Upper lobe of left lung (tissue), 6 donors: ENCODE measurements at places on chromosomes 1 and 21. TPM values are rescaled to one million over a fixed set of nuclear protein-coding genes. Genes with fewer than 3 reads are reported as not detected.

DNA sequence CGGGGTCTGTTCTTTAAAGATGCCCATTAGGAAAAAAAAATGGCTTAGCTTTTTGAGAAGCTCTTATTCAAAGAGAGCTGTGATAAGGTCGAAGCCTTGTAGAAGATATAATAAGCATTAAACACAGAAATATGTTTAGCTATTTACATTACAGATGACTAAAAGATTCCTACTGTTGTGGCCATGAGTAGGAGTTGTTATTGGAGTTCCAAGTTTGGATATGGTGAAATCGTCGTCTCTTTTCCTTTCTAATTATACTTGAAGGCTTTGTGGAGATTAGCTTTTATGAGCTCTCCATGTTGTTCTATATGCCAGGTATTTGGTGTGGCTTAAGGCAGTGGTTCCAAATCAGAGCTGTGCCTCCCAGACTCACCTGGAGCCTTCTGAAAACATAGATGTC, 79.9 kb upstream of the LAMC2 start:
- H3K4me1 ChIP-seq, result peaks cover 10% of the 10 kb centered on the region
- no peak overlapping the region for H3K27ac ChIP-seq
- no peak overlapping the region for H3K4me3 ChIP-seq
- H3K36me3 ChIP-seq, result no peaks in the 10 kb centered on the region
- no peak for DNase-seq

- H3K27me3 ChIP-seq, result no peaks in the 10 kb centered on the region
- no peak overlapping the region for H3K27ac ChIP-seq
- no peak overlapping the region for H3K4me3 ChIP-seq
- H3K36me3 ChIP-seq, result peaks cover 96% of the 10 kb centered on the region
- H3K4me1 ChIP-seq, result no peaks in the 10 kb centered on the region
- peak; percentile 20 for DNase-seq
Measured at GRCh38 chr21:45277101-45278045, 10.3 kb downstream of the POFUT2 start.

DNA sequence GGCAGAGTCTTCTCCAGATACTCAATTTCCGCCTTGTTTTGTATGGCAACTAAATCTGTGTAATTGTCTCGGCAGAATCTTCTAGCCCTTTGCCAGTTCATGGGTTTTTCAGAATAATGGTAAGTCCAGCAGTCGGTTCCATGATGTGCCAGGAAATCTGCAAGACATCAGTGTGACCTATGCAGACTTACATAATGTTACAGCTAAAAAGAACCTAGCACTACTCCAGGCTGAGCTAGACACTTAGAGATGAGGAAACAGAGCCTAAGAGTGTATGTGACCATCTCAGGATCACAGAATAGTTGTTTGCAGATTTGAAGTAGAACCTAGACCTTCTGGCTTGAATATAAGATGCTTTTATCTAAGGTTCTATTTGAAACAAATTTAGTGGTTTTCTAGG, 2.8 kb downstream of the SELL start:
- H3K27me3 ChIP-seq, result no peaks in the 10 kb centered on the region
- no peak for DNase-seq
- no peaks in the 10 kb centered on the region for H3K36me3 ChIP-seq
- H3K4me1 ChIP-seq, result peaks cover 7% of the 10 kb centered on the region
- no peak overlapping the region for H3K4me3 ChIP-seq
- H3K27ac ChIP-seq, result no peak overlapping the region

DNA sequence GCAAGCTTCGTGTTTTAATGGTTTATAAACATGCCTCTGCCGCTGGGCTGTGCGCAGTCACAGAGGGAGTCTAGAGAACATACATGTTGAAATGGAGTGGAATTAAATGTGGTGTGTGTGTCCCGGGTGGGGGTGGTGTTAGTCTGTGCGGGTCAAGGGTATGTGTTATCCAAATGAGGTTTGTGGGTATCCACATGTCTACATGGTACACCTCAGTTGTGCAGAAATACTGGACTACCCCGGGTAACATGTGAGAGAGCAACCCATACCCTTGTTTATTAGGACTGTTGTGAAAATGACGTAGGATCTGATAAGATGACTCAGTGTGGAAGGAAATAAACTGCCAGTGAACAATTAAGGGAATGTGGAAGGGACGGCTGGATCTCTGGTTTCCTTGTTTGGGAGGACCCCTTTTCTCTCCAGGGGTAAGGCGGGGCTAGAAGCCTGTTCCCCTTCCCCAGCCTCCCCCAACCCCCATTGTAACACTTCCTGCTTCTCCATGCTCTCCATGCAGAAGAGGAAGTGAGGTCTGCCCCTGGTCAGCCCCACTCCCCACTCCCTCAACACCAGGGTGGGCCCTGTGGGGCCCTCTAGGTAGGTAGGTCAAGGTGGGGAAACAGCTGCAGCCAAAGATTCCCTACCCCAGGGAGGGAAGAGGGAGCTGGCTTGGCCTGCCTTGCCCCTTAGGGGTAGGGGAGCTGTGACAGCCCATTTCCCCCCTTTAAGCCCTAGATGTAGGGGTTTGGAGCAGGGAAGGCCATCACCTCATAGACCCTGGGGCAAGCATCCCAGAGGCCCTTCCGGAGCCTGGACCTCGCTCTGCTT, 690 bp downstream of the EPS8L3 start:
- H3K4me1 ChIP-seq, result peaks cover 9% of the 10 kb centered on the region
- no peak overlapping the region for H3K4me3 ChIP-seq
- no peaks in the 10 kb centered on the region for H3K36me3 ChIP-seq
- DNase-seq, result no peak

GRCh38 chr21:17789656-17790055, 29.5 kb downstream of the C21orf91 start:
- H3K4me3 ChIP-seq, result no peak overlapping the region
- no peak for DNase-seq
- no peak overlapping the region for H3K27ac ChIP-seq
- no peaks in the 10 kb centered on the region for H3K27me3 ChIP-seq

- H3K36me3 ChIP-seq, result no peaks in the 10 kb centered on the region
- H3K27ac ChIP-seq, result no peak overlapping the region
- H3K27me3 ChIP-seq, result no peaks in the 10 kb centered on the region
- DNase-seq, result no peak
- H3K4me3 ChIP-seq, result no peak overlapping the region
Measured at GRCh38 chr1:115900856-115901255, 59.9 kb upstream of the NHLH2 start.

- H3K4me3 ChIP-seq, result no peak overlapping the region
- H3K4me1 ChIP-seq, result peaks cover 3% of the 10 kb centered on the region
- DNase-seq, result no peak
- no peaks in the 10 kb centered on the region for H3K27me3 ChIP-seq
Measured at GRCh38 chr1:26072305-26072704, 4.9 kb upstream of the TRIM63 start.

DNA sequence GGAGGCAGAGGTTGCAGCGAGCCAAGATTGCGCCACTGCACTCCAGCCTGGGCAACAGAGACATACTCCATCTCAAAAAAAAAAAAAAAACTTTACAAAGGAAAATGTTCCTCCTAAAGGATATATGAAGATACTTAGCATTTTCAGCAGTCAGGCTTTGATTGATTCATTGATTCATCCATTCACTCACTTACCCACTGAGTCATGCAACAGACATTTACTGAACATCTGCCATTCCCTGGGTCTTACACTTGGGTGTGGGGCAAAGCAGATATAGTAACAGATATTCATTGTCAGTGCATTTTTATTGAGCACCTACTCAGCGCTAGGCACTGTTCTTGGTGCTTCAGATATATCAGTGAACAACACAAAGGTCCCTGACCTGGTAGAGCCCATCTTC, 5.6 kb upstream of the LACTBL1 start:
- no peak for DNase-seq
- H3K4me1 ChIP-seq, result no peaks in the 10 kb centered on the region
- no peak overlapping the region for H3K4me3 ChIP-seq
- no peaks in the 10 kb centered on the region for H3K36me3 ChIP-seq
- H3K27ac ChIP-seq, result no peak overlapping the region

DNA sequence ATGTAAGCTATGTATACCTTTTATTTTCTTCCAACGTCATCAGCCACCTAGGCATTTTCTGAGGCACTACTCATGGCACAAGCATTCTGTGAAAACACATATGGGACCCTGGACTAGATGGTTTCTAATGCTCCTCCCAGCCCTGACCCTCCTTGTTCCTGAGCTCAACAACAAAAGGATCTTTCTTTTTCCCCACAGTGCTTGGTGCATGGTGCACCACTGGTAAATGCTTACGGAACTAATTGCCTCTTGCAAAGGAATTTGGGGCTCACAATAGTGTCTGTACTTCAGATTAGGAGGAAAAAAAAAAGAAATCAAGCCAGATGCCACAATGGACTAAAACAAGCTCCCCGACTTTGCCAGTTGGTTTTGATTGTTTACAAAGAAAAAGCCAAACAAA, 390.5 kb downstream of the PLPP3 start:
- H3K4me1 ChIP-seq, result no peaks in the 10 kb centered on the region
- H3K4me3 ChIP-seq, result no peak overlapping the region
- H3K27ac ChIP-seq, result no peak overlapping the region
- H3K36me3 ChIP-seq, result no peaks in the 10 kb centered on the region
- no peaks in the 10 kb centered on the region for H3K27me3 ChIP-seq

GRCh38 chr1:203083463-203083921, 2.3 kb downstream of the MYOG start:
- H3K27me3 ChIP-seq, result no peaks in the 10 kb centered on the region
- no peak overlapping the region for H3K27ac ChIP-seq
- peaks cover 7% of the 10 kb centered on the region for H3K4me1 ChIP-seq
- H3K36me3 ChIP-seq, result no peaks in the 10 kb centered on the region

DNA sequence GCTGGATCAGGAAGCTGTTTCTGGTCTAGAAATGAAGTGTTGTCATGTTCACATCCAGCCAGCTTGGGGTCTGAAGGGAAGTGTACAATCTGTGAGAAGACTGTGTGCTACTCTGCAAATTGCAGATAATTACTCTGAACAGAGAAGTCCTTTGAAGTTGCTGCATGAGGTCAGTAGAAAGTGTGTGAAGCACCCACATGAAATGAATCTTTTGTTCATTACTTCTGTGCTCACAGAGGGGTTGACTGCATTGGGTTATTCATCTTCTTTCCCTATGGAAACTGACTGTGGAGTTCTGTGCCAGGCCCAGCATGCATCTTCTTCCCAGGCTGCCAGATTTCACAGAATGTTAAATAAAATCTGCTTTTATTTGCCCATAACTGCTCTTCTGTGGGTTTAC, 47.1 kb downstream of the CTH start:
- no peaks in the 10 kb centered on the region for H3K36me3 ChIP-seq
- no peak for DNase-seq
- no peaks in the 10 kb centered on the region for H3K4me1 ChIP-seq
- no peak overlapping the region for H3K27ac ChIP-seq

GRCh38 chr1:225354906-225355305, 72.9 kb downstream of the LBR start:
- no peak overlapping the region for H3K27ac ChIP-seq
- no peaks in the 10 kb centered on the region for H3K36me3 ChIP-seq
- H3K4me1 ChIP-seq, result no peaks in the 10 kb centered on the region
- DNase-seq, result no peak
- H3K4me3 ChIP-seq, result no peak overlapping the region

- H3K4me3 ChIP-seq, result no peak overlapping the region
- H3K36me3 ChIP-seq, result no peaks in the 10 kb centered on the region
- H3K27me3 ChIP-seq, result no peaks in the 10 kb centered on the region
- H3K27ac ChIP-seq, result peak overlapping the region; percentile 33
Measured at GRCh38 chr21:42062236-42063022, 8.7 kb upstream of the UMODL1 start.

GRCh38 chr21:44423941-44424607, 31.2 kb upstream of the LRRC3 start:
- H3K27ac ChIP-seq, result no peak overlapping the region
- no peaks in the 10 kb centered on the region for H3K27me3 ChIP-seq
- H3K4me3 ChIP-seq, result no peak overlapping the region
- no peaks in the 10 kb centered on the region for H3K4me1 ChIP-seq

GRCh38 chr1:160621633-160622413, 25.0 kb downstream of the SLAMF1 start:
- no peaks in the 10 kb centered on the region for H3K4me1 ChIP-seq
- no peak for DNase-seq
- no peaks in the 10 kb centered on the region for H3K36me3 ChIP-seq
- no peaks in the 10 kb centered on the region for H3K27me3 ChIP-seq

- no peak overlapping the region for H3K27ac ChIP-seq
- no peaks in the 10 kb centered on the region for H3K4me1 ChIP-seq
- no peaks in the 10 kb centered on the region for H3K27me3 ChIP-seq
- no peak for DNase-seq
- H3K36me3 ChIP-seq, result no peaks in the 10 kb centered on the region
Measured at GRCh38 chr1:169999761-170000160, 74.7 kb downstream of the KIFAP3 start.

GRCh38 chr1:84450910-84451309, 28.2 kb upstream of the RPF1 start:
- no peak for DNase-seq
- no peaks in the 10 kb centered on the region for H3K36me3 ChIP-seq
- no peaks in the 10 kb centered on the region for H3K4me1 ChIP-seq
- no peaks in the 10 kb centered on the region for H3K27me3 ChIP-seq
- no peak overlapping the region for H3K4me3 ChIP-seq

DNA sequence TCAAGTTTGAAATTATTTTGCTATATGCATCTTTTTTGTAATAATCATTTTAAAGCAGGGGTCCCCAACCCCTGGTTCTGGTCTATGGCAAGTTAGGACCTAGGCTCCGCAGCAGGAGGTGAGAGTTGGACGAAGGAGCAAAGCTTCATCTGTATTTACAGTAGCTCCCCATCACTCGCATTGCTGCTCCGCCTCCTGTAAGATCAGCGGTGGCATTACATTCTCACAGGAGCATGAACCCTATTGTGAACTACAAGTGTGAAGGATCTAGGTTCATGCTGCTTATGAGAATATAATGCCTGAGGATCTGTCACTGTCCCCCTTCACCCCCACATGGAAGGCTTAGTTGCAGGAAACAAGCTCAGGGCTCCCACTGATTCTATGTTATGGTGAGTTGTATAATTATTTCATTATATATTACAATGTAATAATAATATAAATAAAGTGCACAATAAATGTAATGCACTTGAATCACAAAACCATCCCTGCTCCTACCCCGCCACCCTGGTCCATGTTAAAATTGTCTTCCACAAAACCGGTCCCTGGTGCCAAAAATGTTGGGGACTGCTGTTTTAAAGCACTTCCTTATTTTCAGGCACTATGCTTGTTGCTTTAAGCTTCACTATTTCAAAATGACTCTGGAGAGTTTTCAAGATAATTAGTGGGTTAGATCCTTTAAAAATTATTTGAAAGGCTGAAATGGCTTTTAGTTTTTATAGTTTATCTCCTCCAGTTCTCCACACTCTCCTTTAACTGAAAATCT, 74.8 kb downstream of the PLA2G4A start:
- H3K36me3 ChIP-seq, result no peaks in the 10 kb centered on the region
- peaks cover 4% of the 10 kb centered on the region for H3K4me1 ChIP-seq
- no peaks in the 10 kb centered on the region for H3K27me3 ChIP-seq
- no peak overlapping the region for H3K4me3 ChIP-seq
- DNase-seq, result no peak

AKR1A1 gene
- 106 TPM for total RNA-seq

BEND5 gene
- not detected for total RNA-seq

TNFAIP8L2 gene
- total RNA-seq, result 10.1 TPM

CNTN2 gene
- not detected for total RNA-seq

C1orf94 gene
- not detected for total RNA-seq

RGS5 gene
- total RNA-seq, result 30.6 TPM

SFN gene
- total RNA-seq, result 42.1 TPM
